ENCODE measurements at places on chromosomes 2 and 18. TPM values are rescaled to one million over a fixed set of nuclear protein-coding genes. Genes with fewer than 3 reads are reported as not detected.

GRCh38 chr2:155377266-155377680 is 678.8 kb downstream of the KCNJ3 start:
- no peak for DNase-seq

GRCh38 chr2:135337071-135337470 is 193.9 kb downstream of the ZRANB3 start:
- DNase-seq = no peak

GRCh38 chr18:2376707-2377106 is 194.6 kb downstream of the METTL4 start:
- DNase-seq = no peak

DNA sequence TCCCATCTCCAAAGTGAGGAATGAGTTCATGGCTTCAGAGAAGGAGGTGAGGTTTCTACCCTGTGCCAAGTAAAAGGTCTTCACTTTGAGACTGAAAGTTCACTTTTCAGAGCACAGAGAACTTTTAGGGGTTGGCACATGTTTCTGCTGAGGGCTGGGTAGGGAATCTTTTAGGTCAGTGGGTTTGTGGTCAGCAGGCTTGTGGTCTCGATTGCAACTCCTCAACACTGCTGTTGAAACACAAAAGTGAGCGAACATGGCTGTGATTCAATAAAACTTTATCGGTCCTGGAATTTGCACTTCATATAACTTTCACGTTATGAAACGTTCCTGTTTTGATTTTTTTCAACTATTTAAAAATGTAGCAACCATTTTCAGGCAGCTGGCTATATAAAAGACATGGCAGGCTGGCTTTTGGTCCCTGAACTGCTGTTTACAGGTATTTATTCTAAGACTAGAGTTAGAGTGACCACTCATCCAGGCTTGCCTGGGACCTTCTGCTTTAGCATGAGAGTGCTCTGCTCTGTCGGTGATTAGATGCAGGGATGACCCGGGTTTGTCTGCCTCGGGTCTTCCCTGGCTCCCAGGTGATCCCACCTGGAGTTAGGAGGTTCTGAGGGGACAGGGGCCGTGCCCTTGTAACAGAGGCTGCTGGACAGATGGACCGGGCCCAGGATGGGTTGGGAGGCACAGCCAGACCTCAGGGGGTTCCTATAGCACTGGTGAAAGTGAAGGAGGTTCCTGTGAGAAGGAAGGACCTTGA is 62.7 kb upstream of the TAF1B start:
- no peak for DNase-seq

GRCh38 chr18:31241900-31242409 is 76.0 kb upstream of the DSG1 start:
- no peak for DNase-seq

GRCh38 chr2:18178736-18179349 is 300.4 kb downstream of the KCNS3 start:
- peak; percentile 10 for DNase-seq

DNA sequence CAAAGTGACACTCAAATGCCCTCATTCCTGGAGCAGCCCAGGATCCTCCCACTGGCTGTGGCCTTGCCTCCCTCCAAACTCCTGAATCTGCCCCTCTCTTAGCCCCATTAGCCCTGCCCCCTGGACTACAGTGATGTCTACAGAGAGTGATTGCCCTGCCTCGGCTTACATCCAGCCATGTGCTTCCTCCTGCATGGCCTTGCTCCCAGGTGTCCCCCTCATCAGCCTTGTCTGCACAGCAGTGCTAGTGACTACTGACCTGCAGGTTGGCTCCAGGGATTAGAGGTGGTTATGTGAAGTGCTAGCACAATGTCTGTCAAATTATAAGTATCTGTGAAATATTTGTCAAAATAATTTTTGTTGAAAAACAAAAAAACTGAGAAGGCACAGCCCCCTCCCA is 259.1 kb upstream of the MYT1L start:
- DNase-seq = no peak

GRCh38 chr2:133682347-133682746 is 114.1 kb upstream of the NCKAP5 start:
- no peak for DNase-seq

DNA sequence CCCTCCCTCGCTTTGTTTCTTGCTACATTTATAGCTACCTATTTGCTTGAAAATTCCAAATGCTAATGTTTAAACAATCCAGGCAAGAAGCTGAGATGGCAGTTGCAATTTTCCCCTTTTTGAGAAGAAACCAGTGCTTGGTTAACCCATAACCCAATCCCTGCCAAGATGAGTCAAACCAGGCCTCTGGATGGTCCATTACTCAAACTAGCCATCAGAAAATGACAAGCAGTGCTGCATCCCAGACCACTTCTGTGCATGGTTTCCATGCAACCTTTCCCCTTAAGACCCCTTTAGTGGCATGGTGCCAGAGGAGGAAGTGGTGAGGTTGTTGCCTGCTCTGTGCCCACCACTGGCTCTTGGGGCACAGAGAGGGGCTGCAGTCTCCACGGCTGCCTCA is 131.2 kb upstream of the RMP24 start:
- DNase-seq = no peak

- DNase-seq = no peak
Observed at GRCh38 chr2:7146151-7146550, 228.9 kb downstream of the RNF144A start.

GRCh38 chr2:64804651-64805050 is 150.9 kb upstream of the SERTAD2 start:
- DNase-seq = no peak

DNA sequence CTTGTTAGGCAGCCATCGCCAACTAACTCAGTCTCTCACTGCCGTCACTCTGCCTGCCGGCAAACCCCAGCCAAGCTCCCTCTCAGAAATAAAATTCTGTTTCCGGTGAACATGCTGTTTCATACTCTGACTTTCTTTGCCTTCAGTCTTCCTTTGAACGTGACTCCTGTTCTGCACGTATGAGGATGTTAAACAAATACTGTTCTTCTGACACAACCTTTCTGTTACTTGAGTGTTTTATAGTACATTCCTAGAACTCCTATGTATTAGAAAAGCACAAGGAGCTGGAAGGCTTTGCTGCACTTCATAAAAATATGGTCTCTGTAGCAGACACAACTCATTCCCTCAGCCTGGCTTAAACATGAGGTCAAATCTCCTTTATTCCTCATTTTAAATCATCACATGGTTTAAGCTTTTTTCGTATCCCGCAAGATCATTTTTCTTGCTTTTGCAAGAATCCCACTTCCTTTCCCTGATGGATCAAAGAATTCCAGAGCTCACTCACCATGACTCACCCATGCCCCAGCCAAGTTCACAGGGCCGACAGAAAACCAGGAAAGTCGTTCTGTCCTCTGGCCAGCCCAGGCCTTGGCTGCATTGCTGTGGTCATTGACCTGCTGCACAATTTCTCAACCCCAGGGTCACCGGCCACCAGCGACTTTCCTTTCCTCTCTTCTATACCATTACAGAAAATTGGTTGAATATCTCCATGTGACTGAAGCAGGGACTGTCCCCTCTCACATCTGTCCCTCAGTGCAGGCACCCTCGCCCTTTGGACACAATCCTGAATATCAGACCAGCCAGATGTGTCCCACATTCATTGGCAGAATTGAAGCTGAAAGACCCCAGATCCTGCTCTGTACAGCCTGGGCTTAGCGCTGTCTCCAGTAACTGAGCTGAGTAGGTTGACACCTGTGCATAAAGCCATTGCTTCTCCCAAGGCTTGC is 183.1 kb upstream of the ARL4C start:
- peak; percentile 77 for DNase-seq

- no peak for DNase-seq
Observed at GRCh38 chr2:58645017-58645416, 403.9 kb upstream of the FANCL start.

DNA sequence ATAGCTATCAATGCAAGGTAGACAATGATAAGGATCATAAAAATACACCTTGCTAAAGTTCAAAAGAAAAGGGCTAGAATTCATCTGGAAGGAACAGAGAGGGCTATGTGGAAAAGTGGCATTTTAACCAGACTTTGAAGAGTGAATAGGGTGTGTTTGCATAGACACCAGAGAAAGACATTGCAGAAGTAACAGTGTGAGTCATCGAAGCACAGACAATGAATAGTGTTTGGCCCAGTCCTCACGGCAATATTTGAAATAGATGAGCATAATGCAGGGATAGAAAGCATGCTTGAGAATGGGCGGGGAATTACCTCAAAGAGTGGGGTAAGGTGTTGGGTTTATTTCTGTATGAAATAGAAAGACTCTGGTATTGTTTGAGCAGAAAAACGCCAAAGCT is 24.2 kb downstream of the MYT1L start:
- no peak for DNase-seq

DNA sequence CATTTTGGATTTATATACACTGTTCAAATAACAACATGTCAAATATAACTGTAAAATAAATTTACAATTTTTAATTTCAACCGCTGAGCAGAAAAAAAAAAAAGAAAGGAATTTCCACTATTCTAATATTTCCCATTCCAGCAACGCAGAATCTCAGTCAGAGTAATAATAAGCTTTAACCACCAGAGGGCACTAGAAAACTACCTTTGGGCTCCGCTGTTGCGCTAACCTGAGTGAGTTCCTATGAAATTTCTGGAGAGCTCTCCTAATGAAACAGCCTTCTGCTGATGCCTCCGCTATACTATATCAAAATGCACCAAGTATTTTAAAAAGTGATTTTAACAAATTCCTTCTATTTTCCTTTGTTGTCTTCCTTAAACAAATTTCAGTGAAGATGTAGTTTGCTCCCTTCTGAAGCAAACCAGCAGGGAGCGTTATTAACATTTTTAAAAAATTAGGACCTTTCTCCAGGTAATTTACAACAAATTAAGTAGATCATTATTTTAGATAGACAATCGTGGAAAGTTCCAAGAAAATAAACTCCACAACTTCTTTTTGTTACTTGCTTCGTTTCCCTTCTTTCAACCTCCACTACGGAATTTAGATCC is 23.0 kb downstream of the ERMN start:
- peak; percentile 4 for DNase-seq

GRCh38 chr2:170969030-170969429 is 40.0 kb downstream of the GORASP2 start:
- DNase-seq = no peak

GRCh38 chr2:30704309-30705020 is 102.8 kb downstream of the CAPN13 start:
- DNase-seq = no peak

GRCh38 chr2:69644506-69644979 is 1.0 kb upstream of the AAK1 start:
- DNase-seq = no peak

DNA sequence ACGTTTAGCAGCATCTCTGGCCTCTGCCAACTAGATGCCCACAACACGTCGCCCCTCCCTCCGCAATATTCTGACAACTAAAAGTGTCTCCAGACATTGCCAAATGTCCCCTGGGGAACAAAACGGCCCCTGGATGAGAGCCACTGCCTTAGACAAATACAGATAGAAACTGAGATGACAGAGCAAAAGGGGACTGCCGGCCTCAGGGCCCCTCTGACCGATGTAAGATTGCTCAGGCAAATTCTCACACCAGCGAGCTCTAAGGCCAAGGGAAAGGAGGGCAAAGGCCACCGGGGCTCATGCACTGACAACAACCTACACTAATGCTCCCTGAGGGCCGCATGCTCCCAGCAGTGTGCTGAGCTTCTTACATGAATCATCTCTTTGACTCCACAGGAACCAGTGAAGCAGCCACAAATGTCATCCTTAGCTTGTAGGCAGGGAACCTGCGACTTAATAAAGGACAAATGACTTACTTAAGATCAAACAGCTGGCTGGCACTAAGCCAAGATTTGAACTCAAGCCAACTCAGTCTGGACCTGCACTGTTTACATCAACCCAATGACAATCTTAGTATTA is 228.5 kb downstream of the TTC32 start:
- no peak for DNase-seq

- DNase-seq = no peak
Observed at GRCh38 chr2:72134997-72135800, 12.5 kb downstream of the CYP26B1 start.

DNA sequence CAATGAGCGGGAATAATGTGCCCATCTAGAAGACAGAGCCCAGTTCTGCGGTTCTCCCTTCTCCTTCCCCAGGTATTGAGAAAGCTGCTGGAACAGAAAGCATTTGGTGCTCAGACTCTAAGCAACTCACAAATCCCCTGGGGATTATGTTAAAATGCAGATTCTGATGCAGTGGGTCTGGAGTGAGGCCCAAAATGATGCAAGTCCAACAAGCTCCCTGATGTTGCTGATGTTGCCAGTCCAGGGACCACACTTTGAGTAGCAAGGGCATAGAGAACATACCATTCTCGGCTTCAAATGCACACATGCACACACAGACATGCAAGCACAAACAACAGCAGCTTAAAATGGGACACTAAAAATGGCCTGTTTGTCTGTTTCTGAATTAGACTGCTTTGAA is 274.8 kb upstream of the NCKAP5 start:
- DNase-seq = no peak

- DNase-seq = no peak
Observed at GRCh38 chr2:238606311-238606710, 179.6 kb downstream of the ASB1 start.

- DNase-seq = no peak
Observed at GRCh38 chr2:14303366-14304115, 329.0 kb upstream of the LRATD1 start.

DNA sequence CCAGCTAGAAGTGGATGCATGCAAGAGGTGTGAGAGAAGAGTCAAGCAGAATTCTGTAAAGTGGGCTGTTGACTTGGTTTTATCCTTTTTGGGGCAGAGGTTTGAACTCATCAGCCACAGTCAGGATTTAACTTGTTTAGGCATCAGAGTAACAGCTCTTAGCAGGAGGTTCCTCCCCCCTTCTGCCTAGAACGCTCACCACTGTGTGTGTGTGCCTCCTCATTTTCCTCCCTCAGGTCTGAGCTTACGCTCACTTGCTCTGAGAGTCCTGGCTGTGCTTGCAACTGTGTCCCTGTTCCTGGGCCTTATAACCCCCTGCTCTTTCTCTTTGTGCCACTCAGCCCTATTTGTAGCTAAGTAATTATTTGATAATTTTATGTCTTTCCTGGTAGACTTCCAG is 167.9 kb downstream of the TMEM182 start:
- no peak for DNase-seq

- DNase-seq = no peak
Observed at GRCh38 chr18:74273394-74273793, 18.4 kb downstream of the CYB5A start.

The UGT1A5 gene
- not detected for total RNA-seq

The NHEJ1 gene
- total RNA-seq = 16.4 TPM

The GAREM2 gene
- 0.92 TPM for total RNA-seq

The UGT1A1 gene
- total RNA-seq = not detected

The CCDC148 gene
- total RNA-seq = not detected

The TMEM247 gene
- not detected for total RNA-seq

The FEZ2 gene
- total RNA-seq = 88.4 TPM

The ZC3H6 gene
- 1.8 TPM for total RNA-seq

The UCN gene
- total RNA-seq = 0.20 TPM

The RGPD3 gene
- 0.20 TPM for total RNA-seq

The MEP1B gene
- total RNA-seq = not detected

The GCA gene
- total RNA-seq = 18.6 TPM

The ANKRD36 gene
- total RNA-seq = 38.9 TPM

The DAW1 gene
- 16.6 TPM for total RNA-seq

The FMNL2 gene
- total RNA-seq = 26.6 TPM

The REG3G gene
- total RNA-seq = not detected

The AFF3 gene
- under 0.01 TPM for total RNA-seq

The SRD5A2 gene
- total RNA-seq = not detected
